LoVo (cell line): ENCODE measurements at places on chromosomes 3 and 15.

DNA sequence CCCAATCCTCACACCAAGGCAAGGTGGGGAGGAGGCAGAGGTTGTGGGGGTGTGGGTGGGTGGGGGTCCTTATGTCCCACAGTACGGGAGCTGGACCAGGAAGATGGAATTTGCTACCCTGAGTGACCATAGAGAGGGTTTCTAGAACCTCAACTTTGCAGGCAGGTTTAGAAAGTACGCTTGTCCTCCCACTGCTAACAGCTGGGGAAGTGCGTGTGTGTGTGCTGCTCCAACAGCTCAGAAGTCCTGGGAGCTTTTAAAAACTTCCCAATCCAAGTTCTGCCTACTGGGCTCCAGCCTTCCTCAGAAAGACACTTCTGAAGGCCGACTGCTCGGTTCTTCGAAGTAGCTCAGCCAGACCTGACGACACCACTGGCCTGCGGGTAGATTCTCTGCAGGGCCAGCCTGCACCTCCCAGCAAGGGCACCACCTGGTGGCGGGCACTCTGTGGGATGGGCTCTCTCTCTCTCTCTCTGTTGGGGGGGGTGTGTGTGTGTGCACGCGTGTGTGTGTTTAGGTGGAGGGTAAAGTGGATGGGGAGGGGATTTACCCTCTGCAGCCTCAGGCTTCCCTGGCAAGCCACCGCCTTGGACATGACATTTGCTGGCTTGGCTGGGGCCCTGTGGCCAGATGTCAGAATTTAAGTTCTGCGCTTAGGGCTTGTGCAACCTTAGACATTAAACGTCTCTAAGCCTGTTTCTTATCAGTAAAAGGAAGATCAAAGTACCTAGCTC is 15.6 kb downstream of the TMEM158 start:
- peak; percentile 68 for DNase-seq

DNA sequence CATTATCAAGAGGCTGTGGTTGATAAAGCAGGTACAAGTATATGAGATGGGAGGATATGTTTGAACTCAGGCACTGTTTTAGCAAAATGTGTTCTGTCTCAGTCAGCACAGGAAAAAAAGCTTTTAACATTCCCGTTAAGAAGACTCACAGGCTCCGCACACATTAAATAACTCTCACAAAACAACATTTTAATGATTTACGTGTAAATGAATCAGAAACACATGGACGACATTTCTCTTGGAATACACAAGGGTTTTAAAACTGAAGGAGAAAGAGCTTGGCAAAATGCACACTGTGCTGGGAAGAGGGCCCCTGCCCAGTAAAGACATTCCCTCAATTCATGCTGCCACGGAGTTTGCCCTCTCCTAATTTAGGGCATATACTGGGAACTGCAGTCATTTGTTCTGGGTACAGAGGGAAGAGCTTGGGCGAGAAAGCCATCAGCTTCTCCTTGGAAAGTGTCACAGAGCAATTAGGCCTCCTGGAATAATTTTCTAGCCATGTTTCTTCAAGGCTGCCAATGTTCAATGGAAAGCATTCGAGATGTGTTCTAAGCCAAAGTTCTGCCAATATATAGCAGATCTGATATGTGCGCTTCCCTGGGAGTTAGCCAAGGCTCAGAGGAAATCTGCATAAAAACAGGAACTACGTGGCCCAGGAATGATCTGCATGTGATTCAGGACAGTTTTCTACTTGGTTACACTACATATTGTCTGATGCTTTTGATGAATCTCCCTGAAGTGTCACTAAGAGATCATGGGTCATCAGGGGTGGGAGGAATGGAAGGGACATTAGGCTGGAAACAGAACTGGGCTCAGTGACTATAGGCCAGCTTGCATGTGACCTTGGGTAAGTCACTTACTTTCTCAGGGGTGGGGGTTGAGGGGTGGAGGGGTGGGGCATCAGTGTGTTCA is 2.2 kb upstream of the MASP1 start:
- no peak for DNase-seq

DNA sequence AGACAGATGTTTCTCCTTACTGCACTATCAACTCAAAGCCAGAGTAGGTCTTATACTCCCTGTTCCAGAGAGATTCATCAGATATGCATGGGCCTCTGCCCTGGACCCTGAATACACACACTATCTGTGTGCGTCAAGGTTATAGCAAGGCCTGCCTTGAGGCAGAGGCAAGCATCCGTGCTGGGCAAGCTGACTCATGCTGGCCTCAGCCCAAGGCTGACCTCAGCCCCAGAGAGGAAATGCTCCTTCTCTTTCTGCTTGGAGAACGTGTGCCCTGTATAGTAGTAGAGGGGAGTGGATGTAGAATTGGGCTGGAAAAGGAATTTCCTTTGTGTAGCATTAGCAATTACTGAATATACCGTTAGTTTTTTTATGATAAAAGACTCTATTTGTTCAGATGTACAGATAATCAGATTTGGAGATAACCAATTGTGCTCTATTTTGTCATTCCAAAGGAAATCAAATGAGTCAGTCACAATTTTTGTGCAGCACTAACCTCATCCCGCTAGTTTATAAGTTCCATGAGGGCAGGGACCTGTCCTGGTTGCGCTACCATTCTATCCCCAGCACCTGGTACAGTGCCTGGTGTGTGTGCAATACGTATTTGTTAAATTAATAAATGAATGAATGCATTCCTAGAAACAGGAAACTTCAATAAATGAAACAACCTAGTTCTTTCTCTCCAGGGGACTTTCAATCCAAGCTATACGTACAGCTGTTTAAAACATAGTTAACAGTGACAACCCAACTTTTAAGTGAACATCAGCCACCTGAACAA is 13.3 kb upstream of the PAQR9 start:
- DNase-seq: peak; percentile 37

DNA sequence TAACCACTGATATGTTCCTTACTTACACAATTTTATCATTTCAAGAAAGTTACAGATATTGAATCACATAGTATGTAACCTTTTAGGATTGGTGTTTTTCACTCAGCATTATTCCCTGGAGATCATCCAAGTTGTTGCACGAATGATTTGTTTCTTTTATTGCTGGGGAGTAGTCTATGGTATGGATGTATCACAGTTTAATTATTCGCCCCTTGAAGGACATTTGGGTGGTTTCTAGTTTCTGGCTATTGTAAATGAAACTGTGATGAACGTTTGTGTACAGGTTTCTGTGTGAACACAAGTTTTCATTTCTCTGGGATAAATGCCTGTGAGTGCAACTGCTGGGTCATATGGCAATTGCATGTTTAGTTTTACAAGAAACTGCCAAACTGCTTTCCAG is 68.8 kb downstream of the NMNAT3 start:
- no peak for DNase-seq

GRCh38 chr15:40028853-40029252 is 10.1 kb downstream of the SRP14 start:
- DNase-seq: no peak

DNA sequence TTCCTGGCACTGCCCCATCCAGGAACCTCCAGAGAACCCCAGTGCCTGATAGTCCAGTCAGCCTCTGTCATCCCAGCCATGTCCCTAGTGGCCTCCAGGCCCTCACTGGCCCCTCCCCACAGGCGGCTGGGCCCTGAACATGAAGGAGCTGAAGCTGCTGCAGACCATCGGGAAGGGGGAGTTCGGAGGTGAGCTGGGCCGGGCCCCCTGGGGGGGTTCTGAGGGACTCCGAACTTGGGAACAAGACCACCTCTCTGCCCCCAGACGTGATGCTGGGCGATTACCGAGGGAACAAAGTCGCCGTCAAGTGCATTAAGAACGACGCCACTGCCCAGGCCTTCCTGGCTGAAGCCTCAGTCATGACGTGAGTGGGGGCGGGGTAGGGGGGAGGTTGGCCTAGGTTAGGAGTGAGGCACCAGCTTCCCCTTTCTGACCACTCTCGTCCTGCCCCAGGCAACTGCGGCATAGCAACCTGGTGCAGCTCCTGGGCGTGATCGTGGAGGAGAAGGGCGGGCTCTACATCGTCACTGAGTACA is 12.0 kb upstream of the LMAN1L start:
- no peak for DNase-seq

DNA sequence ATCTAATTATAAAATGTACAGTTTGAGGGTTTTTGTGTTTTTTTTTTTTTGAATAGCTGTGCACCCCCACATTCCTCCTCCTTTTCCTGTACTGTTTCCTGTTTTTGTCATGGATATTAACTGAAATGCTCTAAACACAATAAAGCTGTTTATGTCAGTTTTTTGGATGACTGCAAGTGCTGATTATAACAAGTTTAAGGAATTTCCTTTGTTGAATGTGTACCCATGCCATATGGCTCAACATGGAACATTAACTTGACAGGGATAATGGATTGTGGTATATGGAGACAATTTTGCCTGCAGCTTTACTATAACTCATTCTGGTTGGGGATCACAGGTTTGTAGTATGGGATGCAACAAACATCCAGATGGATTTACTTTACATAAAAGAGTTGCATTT is 216.4 kb downstream of the TCF12 start:
- no peak for DNase-seq

DNA sequence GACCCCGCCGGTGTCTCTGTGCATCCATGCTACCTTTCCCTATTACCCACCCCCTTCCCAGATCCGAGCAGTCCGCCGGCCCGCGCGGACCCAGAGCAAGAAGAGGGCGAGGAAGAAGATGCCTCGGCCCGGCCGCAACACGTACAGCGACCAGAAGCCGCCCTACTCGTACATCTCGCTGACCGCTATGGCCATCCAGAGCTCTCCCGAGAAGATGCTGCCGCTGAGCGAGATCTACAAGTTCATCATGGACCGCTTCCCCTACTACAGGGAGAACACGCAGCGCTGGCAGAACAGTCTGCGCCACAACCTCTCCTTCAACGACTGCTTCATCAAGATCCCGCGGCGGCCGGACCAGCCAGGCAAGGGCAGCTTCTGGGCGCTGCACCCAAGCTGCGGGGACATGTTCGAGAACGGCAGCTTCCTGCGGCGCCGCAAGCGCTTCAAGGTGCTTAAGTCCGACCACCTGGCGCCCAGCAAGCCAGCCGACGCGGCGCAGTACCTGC is 788 bp downstream of the FOXB1 start:
- no peak for DNase-seq

DNA sequence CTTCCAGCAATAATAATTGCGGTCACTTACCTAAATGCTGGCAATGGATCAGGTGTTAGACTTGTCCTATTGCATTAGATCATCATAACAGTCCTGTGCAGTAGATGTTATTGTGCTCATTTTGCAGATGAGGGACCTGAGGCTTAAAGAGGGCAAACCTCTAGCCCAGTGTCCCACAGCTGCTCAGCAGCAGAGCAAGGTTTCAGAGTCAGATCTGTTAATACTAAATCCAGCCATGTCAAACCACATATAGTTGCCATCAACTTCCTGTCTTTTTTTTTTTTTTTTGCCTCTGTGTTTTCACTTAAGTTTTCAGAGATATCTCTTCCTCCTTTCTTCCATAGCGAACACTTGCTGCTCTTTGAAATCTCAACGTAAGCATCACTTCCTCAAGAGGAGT is 12.1 kb downstream of the FEZF2 start:
- no peak for DNase-seq

GRCh38 chr15:31090766-31091165 is 10.8 kb downstream of the TRPM1 start:
- DNase-seq: no peak

DNA sequence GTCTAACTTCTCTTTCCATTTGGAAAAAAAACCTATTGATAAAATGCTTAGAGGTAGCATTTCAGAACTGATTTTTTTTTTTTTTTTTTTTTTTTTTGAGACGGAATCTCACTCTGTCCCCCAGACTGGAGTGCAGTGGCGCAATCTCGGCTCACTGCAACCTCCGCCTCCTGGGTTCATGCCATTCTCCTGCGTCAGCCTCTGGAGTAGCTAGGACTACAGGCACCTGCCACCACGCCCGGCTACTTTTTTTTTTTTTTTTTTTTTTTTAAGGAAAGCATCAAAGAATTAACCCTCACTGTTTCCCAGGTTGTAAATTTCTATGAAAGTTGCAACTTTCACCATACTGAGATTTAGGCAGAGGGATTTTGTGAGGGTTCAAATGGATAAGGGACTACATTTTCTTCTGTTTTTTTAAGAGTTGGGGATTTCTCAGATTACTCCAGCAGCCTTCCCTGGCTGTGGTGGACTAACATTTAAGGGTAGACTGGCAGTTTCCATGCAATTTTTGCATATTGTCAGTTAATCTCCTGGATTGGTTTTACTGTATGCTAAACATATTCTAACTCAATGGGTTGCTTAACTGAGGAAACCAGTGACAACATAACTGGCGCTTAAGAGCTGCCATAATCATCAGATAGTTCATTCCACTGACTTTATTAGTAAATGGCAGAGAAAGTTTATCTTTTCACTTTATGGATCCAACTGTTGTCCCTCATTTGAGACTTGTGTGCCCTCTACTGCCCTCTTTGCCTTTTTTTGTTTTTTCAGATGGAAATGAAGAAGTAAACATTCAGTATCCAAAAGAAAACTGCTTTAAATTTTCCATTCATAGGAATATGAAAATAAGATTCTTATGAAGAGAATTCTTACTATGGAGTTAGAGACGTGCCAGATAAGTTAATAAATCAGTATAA is 93.7 kb downstream of the NPTN start:
- DNase-seq: no peak

DNA sequence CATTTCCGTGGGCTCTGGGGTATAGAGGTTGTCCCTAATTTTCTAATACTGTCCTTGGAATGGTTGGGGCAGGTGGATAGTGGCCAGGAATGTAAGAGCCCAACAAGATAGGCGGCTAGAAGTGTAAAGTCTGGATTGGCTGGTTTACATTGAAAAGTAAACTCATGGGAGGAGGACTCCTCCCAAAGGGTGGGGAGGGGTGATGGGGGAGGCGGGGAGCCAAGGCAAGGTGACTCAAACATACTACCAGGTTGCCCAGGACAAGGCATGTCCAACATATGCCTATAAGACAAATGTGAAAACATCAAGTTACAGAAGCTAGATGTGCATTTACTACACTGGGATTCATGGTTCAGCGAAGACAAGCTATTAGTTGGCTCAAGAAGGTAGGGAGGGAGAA is 14.3 kb upstream of the SAMMSON start:
- no peak for DNase-seq

GRCh38 chr3:173410849-173411248 is 13.3 kb downstream of the NLGN1 start:
- no peak for DNase-seq

GRCh38 chr3:194064380-194065332 is 71.3 kb upstream of the HES1 start:
- DNase-seq: no peak

DNA sequence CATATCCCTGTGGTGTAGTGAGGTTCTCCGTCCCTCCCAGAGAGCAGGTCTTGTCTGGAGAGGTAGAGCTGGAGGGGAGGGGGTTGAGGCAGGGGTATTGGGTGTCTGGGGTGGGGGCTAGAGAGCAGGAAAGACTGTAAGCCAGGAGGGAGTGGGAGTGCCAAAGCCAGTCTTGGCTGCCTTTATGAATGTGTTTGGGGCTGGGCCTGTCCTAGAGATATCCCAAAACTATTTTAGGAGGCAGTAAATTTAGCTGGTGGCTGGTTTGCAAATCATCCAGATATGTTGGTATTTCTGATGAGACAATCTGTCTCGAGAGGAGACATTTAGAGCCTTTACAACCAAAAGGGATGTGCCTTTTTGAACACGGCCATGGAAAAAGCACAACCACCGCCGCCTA is 166.6 kb downstream of the TLE3 start:
- no peak for DNase-seq
